ENCODE measurements at places on chromosomes 16 and 17.

DNA sequence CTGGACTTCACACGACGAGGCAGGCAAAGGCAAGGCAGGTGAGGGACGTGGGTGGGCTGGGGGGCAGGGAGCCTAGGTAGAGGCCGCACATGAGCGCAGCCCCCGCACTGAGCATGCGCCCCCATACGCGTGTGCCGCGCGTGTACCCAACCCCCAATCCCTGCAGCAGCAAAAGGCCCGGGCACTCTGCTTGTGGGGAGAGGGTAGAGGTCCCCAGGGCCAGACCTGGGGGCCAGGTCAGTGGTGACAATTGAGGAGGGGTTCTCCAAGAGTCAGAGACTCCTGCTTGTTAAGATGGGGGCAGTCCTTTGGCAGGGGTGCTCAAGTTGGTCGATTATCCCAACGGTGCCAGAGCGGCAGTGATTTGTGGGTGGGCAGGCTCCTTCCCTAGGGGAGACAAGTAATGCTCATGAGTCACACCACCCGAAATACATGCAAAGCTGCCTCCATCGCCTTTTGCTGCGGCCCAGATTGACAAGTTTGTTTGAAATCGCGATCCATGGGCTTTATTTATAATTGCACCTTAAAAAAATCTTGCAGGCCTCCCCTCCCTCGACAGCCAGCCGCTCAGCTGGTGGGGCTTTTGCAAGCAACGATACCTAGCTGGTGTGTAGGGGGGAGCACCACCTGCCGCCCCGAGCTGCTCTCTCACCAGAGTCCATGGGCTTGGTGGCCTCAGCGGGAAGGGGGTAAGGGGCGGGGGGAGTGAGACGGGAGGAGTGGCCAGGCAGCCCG lies 1.1 kb upstream of the GIT1 start:
- H3K4me3 ChIP-seq, result peak overlapping the region; percentile 79
- peaks cover 70% of the 10 kb centered on the region for H3K4me1 ChIP-seq
- no peaks in the 10 kb centered on the region for H3K27me3 ChIP-seq

DNA sequence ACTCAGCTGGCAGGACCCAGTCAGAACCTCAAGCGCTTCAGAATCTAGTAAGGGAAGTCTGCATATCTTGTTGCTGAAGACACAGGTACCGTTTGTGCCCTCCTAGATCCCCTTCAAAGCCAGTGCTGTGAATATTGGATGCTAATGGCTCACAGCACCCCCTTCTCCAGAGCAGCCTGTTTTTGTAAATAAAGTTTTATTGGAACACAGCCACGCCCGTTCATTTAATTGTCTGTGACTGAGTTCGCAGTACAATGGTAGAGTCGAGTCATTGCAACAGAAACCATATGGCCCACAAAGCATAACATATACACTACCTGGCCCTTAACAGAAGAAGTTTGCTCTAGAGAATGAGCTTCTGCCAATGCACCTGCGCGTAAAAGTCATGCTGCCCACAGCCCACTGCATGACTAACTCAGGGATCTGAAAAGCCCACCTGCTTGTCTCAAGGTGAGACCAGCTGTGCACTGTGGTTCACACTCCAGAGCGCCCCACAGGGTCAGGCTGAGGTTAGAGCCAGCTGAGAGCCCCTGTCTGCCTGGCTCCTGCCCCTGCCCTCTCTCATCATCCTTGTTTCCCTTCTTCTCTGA lies 48.8 kb downstream of the AIPL1 start:
- H3K4me1 ChIP-seq, result no peaks in the 10 kb centered on the region
- no peak overlapping the region for H3K4me3 ChIP-seq
- DNase-seq, result no peak
- no peaks in the 10 kb centered on the region for H3K36me3 ChIP-seq
- H3K27me3 ChIP-seq, result peaks cover 39% of the 10 kb centered on the region

GRCh38 chr17:11999696-12000095 lies 2.4 kb upstream of the ZNF18 start:
- H3K4me3 ChIP-seq, result no peak overlapping the region
- no peaks in the 10 kb centered on the region for H3K27me3 ChIP-seq
- peaks cover 4% of the 10 kb centered on the region for H3K36me3 ChIP-seq
- no peak overlapping the region for H3K27ac ChIP-seq
- H3K4me1 ChIP-seq, result peaks cover 18% of the 10 kb centered on the region

DNA sequence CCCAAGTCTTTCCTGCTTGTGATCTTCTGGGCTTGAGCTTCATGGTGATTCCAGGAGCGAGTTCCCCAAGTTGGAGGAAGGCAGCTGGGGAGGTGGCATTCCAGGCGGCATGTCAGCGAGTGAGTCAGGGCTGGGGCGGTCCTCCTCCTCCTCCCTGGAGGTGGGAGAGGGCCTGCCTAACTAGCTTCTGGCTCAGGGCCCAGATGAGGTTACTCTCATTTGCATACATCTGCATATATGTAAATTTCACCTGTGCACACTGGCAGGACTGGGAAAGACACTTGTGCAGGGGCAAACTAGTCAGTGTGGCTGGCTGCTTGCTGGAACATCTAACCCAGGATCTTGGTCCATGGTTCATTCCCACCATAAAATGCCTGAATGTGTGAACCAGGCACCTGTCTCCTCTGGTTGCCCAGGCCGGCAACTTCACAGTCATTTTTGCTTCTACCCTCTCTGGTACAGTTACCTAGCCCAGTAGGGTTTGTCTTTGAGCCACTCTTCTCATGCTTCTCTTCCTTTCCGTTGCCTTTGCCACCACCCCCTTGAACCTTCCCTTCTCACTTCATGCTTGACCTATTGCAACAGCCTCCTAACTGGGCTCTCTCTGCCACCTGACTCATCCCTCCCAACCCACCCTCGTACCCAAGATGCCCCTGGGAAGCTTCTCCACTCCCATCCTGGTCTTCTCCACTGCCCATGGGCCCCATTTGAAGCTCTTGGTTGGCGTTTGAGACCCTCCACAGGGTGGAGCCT lies 9.6 kb upstream of the DLX4 start:
- peaks cover 9% of the 10 kb centered on the region for H3K4me1 ChIP-seq
- H3K27ac ChIP-seq, result peak overlapping the region; percentile 41
- H3K36me3 ChIP-seq, result no peaks in the 10 kb centered on the region
- no peak overlapping the region for H3K4me3 ChIP-seq
- H3K27me3 ChIP-seq, result peaks cover 44% of the 10 kb centered on the region
